Natural killer cell treated with Interleukin-12 subunit alpha and Interleukin-12 subunit beta and Interleukin-15 and Interleukin-18, amount 100 ng/mL, for 72 hours (primary cell): ENCODE measurements at places on chromosomes 16 and 17. TPM values are rescaled to one million over a fixed set of nuclear protein-coding genes. Genes with fewer than 3 reads are reported as not detected.

The CCL8 gene
- total RNA-seq, result not detected

The ASB16 gene
- not detected for total RNA-seq

The PPL gene
- not detected for total RNA-seq

The KRT31 gene
- not detected for total RNA-seq

The GPATCH8 gene
- 68.3 TPM for total RNA-seq

The CSH1 gene
- total RNA-seq, result not detected

The PRAC1 gene
- total RNA-seq, result not detected

The ALOX12 gene
- total RNA-seq, result not detected

The CHST4 gene
- total RNA-seq, result not detected

The SMARCE1 gene
- total RNA-seq, result 94.6 TPM

The OR3A3 gene
- total RNA-seq, result not detected

The TMEM114 gene
- not detected for total RNA-seq
